ENCODE measurements at places on chromosomes 12 and 14.

GRCh38 chr14:65618996-65619395, 206.5 kb downstream of the FUT8 start:
- no peak for DNase-seq

- no peak for DNase-seq
Measured at GRCh38 chr12:56678852-56679251, 9.2 kb downstream of the PTGES3 start.

DNA sequence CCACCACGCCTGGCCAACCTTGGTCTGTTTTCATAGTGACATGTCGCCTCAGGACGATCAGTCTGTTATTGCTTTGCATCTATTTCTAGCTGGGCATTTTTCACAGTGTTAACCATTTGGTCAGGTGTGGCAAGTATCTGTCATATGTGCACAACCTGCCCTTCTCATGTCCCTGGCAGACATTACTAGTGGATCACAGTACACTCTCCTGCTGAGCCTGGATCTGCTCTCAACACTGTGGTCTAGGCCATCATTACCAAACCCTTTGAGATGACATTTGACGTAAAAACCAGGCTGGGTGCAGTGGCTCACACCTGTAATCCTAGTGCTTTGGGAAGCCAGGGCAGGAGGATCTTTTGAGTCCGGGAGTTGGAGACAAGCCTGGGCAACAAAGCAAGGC, 29.4 kb upstream of the NOS1 start:
- DNase-seq = no peak

DNA sequence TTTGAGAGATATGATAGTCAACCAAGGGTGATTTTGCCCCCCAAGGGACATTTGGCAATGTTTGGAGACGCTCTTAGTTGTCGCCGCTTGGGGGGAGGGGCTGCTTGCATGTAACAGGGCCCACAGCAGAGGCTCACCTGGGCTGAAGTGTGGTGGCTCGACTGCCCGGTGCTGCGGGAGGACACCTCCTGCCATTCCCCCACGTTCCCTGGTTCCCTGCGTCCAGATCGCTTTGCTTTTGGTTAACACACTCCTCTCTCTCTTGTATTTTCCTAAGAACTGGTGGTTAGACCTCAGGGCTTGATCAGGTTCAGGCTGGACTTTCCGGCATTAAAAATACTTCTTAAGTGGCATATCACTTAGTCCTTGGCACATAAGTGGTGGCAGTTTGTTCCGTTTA, 18.9 kb downstream of the PPP2R5C start:
- DNase-seq = no peak

DNA sequence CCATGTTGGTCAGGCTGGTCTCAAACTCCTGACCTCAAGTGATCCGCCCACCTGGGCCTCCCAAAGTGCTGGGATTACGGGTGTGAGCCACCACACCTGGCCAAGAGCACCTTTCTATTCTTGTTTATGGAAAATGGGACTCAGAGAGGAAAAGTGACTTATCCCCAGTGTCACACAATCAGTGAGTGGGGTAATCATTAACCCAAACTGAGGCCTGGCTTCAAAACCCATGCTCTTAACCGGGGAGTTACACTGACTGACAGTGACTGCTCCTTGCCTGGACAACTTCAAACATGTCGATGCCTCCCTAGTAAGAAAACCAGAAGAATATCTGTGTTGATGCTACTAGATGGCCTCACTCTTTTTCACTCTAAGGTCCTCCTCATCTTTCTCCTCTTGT, 7.3 kb downstream of the CLEC7A start:
- no peak for DNase-seq

DNA sequence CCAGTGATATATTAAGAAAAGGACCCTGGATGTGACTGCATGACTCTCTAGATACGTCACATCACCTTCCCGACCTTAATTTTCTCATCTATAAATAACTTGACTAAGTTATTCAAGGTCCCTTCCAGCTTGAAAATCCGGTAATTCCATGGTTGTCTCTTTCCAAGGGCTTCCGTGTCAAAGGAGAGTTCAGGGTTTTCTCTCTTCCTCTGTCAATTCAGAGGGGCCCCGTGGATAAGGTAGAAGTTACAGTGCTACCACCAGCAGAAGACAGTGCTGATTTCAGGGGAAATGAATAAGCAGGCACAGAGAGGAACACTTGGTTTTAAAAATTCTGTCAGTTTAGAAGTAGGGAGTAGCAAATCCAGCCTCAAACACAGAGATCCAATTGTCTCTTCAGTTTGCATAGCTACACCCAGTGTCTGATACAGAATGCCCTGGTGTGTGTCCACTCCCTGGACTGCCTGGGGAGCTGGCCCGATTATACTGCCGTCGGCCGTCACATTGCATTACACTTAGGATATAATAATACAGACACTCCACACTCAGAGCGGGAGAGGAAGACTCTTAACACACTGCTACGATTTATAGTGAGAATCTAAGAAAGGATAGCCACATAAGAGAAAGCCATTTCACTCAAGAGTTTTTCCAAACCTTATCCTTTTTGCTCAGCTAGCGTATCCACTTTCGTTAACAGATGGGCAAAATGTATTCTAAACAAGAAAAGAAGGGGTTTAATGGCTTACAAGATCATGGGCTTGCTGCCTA, 54.7 kb upstream of the GTF2A1 start:
- no peak for DNase-seq

DNA sequence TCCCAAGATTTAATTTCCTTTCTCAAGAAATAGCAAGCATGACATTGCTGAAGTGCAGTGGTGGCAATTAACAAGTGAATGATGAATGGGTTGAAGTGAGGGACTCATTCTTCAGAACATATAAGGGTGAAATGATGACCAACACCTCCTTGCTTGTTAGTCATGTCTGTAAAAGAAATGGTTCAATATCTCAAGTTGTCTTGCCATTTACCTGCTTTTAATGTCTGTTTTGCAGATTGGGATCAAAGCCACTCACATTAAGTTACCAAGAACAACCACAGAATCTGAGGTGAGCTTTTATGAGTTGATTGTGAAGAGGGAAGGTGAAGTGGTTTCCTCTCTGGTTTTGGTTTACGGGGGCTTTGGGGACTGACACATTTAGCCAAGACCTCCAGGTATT, 24.1 kb downstream of the MTHFD1 start:
- DNase-seq = no peak

- peak; percentile 32 for DNase-seq
Measured at GRCh38 chr12:48865281-48866051, at the start of gene RND1. RND1 (minus strand) TSS chr12:48865870; CDS start chr12:48865767, 103 bp downstream.

DNA sequence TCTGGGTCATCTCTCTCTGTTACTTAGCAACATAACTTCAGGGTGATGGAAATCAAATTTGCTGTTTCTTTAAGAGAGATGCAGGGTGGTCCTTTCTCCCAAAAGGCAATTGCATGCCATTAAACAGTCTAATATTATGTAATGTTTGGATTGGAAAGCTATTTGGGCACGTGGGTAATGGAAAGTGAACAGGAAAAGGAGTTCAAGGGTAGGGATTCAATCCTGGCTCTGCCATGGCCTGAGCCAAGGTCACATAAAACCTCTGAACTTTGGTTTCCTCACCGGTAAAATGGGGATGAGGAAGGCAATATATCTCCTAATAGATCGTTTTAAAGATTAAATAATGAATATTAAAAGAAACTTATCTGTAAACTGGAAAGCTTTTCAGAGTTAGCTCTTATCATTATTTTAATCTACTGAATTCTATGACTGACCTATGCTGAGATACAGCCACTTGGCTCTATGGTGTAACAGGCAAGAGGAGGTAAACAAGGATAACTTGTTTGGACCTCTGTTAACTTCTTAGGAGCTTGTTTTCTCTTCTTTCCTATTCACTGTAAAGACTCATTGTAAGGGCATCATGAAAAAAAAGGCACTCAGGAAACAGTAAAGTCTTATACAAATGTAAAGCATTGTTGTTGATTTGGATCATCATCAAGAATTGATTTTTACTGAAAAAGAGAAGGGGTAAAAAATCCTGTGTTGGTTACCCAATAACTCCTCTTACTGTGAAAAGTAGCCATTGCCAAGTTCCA, 55.7 kb upstream of the OVCH1 start:
- no peak for DNase-seq

DNA sequence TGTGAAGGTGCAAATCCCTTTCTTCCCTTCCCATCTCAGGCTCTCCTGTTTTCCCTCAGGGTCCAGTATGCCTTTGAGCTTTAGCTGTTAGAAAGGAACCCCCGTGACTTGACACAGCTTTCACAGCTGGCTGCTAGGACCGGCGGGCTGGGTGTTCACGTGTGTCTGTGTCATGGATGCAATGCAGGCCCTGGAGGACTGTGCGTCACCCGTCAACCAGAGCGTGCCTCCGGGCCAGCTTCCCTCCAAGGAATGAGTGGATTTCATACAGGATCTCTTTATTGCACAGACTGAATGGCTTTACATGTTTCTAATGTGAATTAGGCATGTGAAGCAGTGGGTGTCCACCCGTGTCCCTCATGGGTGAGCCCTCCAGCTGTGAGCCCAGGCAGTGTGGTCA, 77.4 kb downstream of the AACS start:
- DNase-seq = no peak

DNA sequence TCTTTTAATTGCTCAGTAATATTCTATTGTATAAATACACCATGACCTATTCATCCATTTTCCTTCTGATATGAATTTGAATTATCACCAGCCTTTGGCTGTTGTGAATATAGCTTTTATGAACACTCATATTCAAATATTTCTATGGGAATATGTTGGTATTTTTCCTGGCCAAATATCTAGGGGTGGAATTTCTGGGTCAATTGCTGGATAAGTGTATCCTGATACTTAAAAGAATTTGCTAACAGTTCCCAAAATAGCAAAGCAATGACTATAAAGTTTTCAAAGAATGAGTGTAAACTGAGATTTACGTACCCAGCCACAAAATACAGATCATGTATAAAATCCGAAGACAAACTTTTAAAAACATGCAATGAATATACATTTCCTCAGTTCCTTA, 148.7 kb upstream of the CLEC14A start:
- no peak for DNase-seq

GRCh38 chr12:121875582-121875981, 13.0 kb upstream of the PSMD9 start:
- no peak for DNase-seq

DNA sequence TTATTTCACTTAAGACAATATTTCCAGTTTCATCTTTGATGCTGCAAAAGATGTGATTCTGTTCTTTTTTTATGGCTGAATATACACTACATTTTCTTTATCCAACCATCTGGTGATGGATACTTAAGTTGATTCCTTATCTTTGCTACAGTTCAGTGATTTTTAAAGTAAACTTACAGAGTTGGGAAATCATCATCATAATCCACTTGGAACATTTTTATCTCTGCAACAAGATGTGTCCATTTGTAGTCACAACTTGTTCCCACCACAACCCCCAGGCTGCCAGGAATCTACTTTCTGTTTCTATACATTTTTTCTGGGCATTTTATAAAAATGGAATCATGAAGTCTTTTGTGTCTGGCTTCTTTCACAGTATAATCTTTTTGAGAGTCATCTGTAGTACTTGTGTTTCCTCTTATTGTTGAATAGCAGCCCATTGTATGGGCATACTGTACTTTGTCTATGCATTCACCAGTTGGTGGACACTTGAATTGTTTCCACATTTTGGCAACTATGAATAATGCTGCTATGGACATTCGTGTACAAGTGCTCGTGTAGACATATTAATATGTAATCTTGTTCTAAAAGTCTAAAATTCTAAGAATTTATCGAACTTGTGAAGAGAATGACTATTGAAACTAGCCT, 212.5 kb upstream of the DDHD1 start:
- no peak for DNase-seq

- no peak for DNase-seq
Measured at GRCh38 chr12:132284827-132285741, 44.3 kb downstream of the GALNT9 start.

DNA sequence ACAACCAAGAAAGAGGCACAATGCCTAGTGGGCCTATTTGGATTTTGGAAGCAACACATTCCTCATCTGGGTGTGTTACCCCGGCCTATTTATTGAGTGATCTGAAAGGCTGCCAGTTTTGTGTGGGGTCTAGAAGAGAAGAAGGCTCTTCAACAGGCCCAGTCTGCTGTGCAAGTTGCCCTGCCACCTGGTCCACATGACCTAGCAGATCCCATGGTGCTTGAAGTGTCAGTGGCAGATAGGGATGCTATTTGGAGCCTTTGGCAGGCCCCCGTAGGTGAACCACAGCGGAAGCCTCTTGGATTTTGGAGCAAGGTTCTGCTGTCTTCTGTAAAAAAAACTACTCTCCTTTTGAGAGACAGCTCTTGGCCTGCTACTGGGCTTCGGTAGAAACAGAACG, 820.1 kb downstream of the TMTC2 start:
- no peak for DNase-seq

DNA sequence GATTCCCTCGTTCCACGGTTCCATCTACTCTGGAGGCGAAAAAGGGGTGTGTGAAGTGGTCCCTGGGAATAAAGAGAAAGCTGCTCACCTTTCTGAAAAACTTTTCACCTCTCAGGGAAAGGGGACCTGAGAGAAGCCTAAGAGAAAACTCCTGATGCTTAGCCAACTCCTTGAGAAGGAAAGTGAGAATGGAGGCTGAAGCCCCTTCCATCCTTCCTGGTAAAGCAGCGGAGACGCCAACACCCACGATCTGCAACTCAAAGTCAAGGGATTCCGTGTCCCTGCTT, 110.0 kb downstream of the ARF6 start:
- DNase-seq = no peak

DNA sequence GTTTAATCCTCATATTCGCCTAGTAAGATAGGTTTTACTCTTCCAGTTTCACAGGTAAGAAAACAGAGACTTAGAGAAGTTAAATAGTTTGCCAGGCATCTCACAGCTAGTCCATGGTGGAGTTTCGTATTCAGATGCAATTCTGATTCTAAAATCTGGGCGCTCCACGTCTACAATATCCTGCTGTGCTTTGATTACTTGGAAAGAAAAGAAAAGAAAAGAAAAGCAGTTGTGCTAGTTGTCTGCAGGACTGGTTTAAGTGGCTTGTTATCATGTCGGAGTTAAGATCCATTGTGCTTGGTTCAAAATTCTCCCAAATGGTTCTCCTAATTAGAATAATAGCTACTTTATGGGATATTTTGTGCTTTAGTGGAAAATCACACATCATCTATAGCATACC, 18.6 kb downstream of the AKAP3 start:
- no peak for DNase-seq

DNA sequence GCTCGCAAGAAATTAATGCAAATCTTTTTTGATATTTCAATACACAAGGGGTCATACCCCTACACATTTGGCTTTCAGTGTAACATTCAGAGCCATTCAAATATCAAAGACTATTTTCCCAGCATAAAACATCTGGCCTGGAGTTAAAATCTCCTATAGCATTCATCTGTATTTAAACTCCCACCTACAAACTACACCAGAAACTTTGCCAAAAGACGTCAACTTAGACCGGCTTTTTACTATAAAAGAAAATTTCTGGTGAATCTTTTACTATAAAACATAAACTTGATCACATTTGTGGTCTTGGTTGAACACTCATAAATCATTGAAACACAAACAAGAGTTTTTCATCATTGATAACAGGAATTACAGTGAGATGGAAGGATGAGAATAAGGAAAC, 473.3 kb upstream of the DCN start:
- DNase-seq = no peak

DNA sequence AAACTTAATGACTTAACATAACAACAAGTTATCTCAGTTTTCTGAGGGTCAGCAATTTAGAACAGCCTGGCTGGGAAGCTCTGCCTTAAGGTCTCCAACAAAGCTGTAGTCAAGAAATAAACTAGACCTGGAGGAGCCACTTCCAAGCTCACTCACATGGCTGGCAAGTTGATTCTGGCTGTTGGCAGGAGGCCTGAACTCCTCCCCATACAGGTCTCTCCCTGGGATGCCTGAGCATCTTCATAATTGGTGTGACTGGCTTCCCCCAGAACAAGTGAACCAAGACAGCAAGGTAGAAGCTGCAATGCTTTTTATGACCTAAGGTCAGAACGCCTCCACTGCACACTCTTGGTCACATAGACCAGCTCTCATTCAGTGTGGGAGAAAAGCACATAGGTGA, 128.3 kb downstream of the SAMD4A start:
- no peak for DNase-seq

All from cortex of kidney (tissue), 1 donor.